Stimulated activated CD8-positive, alpha-beta memory T cell treated with anti-CD3 and anti-CD28 coated beads, Interleukin-15, amount 100 ng/mL, for 1 hour (primary cell): ENCODE measurements at places on chromosomes 3 and 15.

GRCh38 chr15:34043391-34043790 is 4.4 kb upstream of the AVEN start:
- DNase-seq, result no peak

- DNase-seq, result no peak
These were observed 33.3 kb downstream of the TRPM7 start for GRCh38 chr15:50653156-50653743.

- no peak for DNase-seq
These were observed 9.3 kb downstream of the ARL13B start for GRCh38 chr3:93989241-93989640.

GRCh38 chr3:134441321-134441720 is 44.5 kb downstream of the ANAPC13 start:
- no peak for DNase-seq

DNA sequence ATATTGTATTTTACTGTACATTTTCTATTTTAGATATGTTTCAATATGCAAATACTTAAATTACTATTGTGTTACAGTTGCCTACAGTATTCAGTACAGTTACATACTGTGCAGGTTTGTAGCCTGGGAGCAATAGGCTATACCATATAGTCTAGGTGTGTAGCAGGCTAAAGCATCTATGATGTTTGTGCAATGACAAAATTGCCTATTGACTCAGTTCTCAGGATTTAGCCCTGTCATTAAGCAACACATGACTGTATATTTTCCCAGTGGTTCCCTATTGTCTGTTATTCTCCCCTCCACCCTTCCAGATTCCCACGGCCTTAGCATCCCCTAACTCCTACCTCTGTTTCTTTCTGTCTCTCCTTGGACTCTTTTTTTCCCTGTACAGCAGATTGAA is 10.7 kb downstream of the MOBP start:
- DNase-seq, result no peak

DNA sequence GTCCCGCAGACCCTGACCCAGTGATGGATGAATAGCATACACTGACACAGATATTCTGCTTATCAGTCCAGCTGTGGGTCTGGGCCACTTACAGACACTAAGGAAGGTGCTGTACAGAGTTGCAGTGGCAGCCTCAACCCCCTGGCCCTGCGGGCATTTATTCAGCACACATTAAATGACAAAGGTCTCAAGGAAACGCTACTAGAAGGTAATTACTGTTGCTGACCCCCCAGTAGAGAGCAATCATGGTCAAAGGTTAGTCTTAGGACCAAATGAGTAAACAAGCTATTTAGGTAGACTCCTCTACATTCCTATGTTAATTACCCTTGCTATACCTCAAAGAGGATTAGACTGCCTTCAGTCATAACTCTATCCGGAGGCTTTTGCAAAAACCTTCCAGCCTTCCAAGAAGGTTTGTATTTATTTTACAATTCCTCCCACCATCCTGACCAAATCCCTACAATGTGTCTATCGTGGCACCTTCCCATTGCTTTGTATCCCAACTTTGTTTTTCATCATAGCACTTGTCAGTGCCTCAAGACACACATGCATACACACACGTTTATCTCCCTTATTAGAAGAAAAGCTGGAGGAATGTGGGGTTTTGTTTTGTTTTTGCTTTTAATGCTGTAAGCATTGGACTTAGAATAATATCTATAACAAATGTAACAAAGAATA is 227.9 kb downstream of the PYDC2 start:
- no peak for DNase-seq

DNA sequence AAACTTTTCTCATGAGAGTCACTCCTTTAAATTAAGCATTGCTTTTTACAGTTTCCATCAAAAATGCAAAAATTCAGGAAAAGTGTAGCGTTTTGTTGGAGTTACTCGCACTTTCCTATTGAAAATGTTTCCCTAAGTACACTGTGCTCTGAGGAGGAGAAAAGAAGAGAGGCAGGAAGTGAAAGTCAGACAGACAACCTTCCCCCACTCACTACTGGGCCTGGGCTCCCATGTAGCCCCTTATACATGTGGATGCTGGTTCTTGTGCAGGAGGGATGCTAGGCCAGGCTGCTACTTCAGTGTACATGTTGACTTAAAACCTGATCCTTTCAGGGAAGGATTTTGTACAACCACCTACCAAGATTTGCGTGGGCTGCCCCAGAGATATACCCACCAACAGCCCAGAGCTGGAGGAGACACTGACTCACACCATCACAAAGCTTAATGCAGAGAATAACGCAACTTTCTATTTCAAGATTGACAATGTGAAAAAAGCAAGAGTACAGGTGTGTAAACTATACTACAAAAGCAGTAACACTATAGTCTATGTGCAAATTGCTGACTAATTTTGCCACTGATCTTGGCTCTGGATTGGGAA is 15.1 kb downstream of the KNG1 start:
- no peak for DNase-seq

DNA sequence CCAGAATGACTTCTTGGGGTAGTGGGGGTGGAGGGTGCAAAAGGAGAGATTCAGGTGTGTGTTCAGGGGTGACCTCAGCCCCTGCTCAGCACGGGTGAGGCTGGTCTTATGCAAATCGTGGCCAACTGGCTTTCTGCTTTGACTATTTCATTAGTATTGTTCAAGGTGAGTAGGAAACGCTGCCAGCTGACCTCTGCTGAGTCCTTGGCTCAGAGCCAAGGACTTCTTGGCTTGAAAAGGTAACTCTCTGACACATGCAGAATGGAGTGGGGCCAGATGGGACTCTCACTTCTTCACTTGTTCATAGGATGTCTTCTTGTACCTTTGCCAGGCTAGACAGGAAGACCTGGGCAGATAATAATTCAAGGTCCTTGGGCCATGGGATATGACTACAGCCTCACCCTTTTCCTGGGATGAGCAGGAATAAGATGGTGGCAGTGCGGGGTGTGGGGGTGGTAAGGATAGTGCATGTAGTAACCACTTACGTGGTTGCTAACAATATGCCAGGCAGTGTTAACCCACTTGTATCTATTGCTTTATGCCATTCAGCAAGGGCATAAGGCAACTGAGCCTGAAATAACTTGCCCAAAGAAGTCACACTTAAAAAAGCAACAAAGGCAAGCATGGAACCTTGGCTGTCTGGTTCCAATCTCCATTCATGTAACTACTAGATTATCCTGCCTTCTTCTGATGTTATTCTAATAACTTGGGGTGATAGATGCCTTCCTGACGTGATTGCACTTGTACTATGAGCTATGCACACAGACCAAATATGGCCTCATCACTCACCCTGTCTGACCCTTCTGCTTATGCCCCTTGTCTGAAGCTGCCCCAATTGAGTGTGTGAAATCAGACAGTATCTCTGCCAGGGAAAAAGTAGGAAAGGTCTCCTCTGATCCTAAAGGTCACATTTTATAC is 193.1 kb downstream of the NR1D2 start:
- DNase-seq, result no peak

DNA sequence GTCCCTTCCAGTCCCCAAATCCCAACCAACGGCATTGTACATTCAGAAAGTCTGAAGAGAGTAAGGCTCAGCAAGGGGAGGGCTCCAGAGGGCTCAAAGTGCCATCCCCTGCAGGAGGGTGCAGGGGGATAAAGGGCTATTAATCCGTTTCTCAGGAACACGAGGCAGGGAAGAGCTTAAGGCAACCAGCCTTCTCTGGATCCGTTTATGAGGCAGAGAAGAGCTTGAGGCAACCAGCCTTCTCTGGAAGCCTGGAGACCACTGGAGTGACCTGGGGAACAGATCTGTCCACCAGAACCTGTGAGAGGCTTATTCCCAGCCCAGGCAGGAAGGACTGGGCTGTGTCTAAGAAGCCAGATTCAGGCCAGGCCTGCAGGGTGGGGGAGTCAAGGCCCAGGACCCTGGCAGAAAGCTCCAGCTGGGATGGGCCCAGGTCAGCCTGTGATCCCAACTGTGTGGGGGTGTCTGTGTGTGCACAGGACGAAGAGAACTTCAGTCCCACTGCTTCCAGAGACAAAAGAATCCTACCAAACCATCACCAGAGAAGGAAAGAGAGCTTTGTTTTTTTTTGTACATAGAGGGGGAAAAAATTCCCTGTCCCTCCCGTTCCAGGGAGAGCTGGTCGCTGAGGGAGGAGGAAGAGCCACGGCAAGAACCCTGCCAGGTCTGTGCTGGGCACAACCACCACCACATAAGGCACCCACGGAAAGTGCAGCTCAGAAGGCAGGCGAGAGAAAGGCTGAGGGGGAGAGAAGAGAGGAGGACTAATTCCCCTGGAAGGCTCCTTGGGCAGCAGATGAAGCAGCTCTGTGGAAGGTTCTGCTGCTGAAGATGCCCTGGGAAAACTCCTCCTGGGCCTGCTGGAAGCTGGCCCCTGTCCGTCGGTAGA is 1.6 kb upstream of the ULK3 start:
- no peak for DNase-seq

- no peak for DNase-seq
These were observed 317.3 kb upstream of the ARPP21 start for GRCh38 chr3:35322070-35322469.

GRCh38 chr3:120192579-120192978 is 92.4 kb downstream of the GPR156 start:
- DNase-seq, result no peak

- no peak for DNase-seq
These were observed 111.7 kb upstream of the PLXND1 start for GRCh38 chr3:129718201-129718600.

DNA sequence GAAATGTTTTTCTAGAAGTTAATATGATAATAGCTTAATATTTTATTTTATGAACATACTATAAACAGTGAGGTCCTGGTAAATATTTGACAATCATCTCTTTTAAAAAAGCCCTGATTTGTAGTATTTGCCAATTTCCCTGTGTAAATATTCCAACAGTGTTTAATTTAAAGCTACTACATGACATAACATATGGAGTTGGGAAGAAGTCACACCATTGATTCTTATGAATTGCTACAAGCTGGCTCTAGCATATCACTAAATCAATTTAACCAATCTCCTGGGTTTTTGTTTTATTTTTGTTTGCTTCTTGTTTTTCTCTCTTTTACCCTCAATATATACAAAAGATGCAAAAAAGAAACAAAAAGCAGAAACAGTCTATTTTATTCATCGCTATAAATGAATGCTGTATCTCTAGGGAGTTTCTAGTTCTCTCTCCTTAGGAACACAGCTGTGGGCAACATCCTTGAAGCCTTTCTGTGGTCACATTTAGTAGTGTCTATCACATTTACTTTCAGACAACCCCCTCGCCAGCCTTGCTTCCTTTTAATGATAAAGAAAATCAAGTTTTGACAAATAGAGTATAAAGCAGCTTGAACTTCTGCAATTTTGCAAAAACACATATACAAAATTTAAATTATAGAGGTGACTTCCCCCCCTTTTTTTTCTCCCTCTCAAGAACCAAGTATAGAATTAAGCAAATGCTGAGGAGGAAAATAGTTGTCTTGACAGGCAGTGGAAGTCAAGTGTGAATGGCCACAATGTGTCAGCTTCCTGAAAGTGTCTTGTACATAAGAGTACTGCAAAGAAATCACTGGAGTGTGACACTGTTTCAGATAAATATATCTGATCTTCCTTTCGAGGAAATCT is 21.4 kb downstream of the CCR1 start:
- no peak for DNase-seq

- DNase-seq, result no peak
These were observed 660 bp downstream of the NECTIN3 start for GRCh38 chr3:111072031-111072921.

DNA sequence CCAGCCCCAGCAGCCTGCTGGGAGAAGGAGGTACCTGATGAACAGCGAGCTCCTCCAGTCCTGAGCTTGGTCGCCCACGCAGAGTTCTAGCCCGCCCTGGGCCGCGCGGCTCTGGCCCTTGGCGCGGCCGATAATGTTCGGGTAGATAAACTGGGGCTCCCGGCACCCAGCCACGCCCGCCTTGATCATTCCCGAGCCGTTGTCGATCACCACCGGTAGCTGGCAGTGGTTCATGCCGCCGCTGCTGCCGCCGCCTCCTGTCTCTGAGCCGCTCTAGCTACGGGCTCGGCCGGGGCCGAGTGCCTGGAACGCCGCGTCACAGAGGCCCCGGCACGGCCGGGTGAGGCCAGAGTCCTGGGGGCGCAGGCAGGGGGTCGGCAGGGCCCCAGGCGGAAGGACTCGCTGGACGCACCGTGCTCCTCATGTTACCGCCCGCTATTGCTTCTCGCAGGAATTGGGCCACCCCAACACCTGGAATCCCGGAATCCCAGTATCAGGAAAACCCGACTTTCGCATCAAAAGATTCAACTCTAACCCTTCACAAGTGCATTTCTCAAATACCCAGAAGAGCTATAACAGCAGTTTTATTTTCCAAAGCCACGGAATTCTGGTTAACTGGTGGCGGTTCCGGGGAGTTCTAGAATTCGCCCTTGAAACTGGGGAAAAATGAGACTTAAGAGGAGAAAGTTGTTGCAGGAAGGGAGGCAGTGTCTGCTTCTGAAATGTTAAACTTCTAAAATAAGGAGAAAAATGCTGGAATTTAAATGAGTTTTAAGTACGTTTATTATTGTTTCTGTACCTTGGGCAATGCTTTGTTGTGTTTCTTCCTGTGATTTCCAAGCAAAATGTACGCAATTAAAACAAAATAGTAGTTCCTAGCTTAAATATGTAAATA is at the start of gene ACTRT3:
TSS of gene ACTRT3 (minus strand) at position 275 of the 895 bp plus-strand sequence. CDS start at position 234, 41 bp downstream.
- no peak for DNase-seq
